ENCODE measurements at places on chromosomes 4 and X. TPM values are rescaled to one million over a fixed set of nuclear protein-coding genes. Genes with fewer than 3 reads are reported as not detected.
A peak's percentile ranks its signal among the peaks of the same experiment; 100 is the strongest.

DNA sequence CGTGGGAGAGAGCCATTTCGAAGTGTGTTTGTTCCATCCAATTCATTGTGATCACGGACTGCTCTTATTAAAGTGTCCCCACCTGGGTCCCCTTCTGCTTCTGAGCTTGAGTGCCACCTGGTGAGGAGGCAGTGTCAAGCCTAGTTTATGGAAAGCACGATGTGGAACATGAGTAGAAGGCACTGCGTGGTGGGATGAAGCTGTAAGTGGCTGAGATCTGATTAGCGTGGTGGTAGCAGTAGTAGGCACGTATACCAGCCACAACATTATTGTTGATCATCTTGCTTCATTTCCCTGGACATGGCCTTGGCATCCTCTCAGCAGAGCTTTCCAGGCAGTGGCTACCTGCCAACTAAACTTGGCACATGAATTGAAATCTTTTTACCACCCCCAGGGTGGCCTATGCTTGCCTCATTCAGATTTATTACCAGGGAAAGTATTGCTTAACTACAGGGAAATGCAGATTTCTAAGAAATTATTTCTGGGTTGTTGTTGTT, 46.4 kb downstream of the GPAT3 start:
- peak; percentile 81 for DNase-seq

DNA sequence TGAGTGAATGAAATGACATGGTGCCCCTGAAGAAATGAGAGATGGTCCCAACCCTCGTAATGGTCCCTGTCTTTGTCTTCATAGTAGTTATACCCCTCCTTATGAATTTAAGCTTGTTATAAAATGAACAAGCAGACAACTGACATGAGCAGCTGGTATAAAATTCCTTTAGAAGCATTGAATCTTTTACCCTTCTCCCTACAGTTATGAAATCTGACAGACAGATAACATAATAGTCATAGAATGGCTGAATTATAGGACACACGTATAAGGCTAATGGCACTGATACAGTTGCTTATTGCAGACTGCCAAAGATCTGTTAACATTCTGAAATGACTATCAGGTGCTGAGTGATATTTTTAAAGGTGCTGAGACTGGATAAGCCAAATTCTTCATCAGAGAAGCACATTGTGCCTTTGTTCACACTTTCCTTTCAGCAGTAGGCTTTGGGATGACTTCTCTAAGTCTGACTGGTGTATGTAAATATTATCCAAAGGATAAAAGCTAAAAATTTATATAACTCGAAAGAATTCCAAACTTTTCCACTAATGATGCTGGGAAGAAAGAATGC, 47.4 kb upstream of the PDGFC start:
- no peak for DNase-seq

GRCh38 chrX:1384658-1385252, 7.2 kb downstream of the SLC25A6 start:
- DNase-seq, result no peak

GRCh38 chr4:5772528-5773270, 61.7 kb downstream of the EVC start:
- DNase-seq, result no peak

DNA sequence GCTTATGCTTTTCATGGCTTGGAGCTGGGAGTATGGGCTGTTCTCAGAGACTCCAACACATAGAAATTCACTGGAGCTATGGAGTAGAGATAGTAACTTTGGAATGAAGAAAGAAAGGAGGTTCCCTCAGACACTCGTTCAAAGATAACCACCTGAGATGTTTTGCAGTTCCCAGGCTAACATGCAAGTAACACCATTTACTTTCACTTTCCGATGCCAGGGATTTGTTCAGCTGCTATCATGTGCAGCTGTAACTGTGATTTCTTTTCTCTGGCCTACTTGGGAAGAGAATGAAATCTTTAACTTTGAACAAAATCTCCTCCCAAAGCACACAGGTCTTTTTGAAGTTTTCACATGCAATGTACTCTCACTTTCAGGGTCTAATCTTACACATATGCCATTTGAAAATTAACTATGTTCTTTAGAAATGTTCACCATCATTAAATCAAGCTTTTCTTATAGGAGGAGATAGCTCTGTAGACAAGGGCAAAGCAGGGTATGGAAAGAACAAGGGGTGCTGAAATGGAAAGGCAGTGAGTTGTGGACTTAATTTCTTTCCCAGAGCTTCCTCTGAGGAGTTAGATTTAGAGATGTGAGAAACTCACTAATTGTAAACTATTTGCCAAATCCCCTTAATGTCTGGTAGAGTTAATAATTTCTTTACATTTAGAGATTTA, 514.3 kb downstream of the PDHA2 start:
- DNase-seq, result no peak

Gene CXCL9
- 0.52 TPM for total RNA-seq

Gene MAGEA8
- total RNA-seq, result not detected

Gene HMGB3
- 42.0 TPM for total RNA-seq

Gene PCDH19
- 0.96 TPM for total RNA-seq

Gene PPP1R3F
- total RNA-seq, result 1.9 TPM

Gene FGF16
- not detected for total RNA-seq

Gene CTAG1A
- not detected for total RNA-seq

Gene SPATA4
- total RNA-seq, result not detected

Data from colonic mucosa (tissue), 4 donors.